Aortic smooth muscle cell (primary cell): ENCODE measurements at places on chromosomes 7 and 10. TPM values are rescaled to one million over a fixed set of nuclear protein-coding genes. Genes with fewer than 3 reads are reported as not detected.

Gene NPFFR1
- under 0.01 TPM in 1 of 2 replicates, not detected in the other for total RNA-seq

Gene OR2F1
- total RNA-seq: not detected in 2 replicates

Gene KCNIP2
- total RNA-seq: 0.66 and 1.1 TPM in 2 replicates

Gene CYP2C8
- total RNA-seq: not detected in 2 replicates

Gene PPP2R2D
- 28.8 and 36.2 TPM in 2 replicates for total RNA-seq

Gene LRRD1
- total RNA-seq: 0.12 and 0.13 TPM in 2 replicates

Gene TMEM229A
- total RNA-seq: 0.13 and 0.37 TPM in 2 replicates

Gene AQP1
- total RNA-seq: 127 and 148 TPM in 2 replicates

Gene PRSS37
- not detected in 2 replicates for total RNA-seq

Gene SLC29A4
- total RNA-seq: 0.40 and 0.75 TPM in 2 replicates

Gene SH3PXD2A
- 10.2 and 11.6 TPM in 2 replicates for total RNA-seq

Gene NKX2-3
- total RNA-seq: not detected in 2 replicates

Gene TAS2R41
- not detected in 2 replicates for total RNA-seq

Gene PPP1R17
- not detected in 2 replicates for total RNA-seq

Gene CHN2
- total RNA-seq: 0.26 TPM in 1 of 2 replicates, not detected in the other

Gene CEP55
- total RNA-seq: 32.0 and 48.1 TPM in 2 replicates

Gene MACROH2A2
- total RNA-seq: 7.3 and 7.9 TPM in 2 replicates

Gene ABHD11
- 12.0 and 22.7 TPM in 2 replicates for total RNA-seq

Gene LZTS2
- 65.0 and 82.7 TPM in 2 replicates for total RNA-seq

Gene GSTO2
- 3.4 and 3.6 TPM in 2 replicates for total RNA-seq

Gene MYL10
- not detected in 2 replicates for total RNA-seq

Gene ZNF107
- total RNA-seq: 1.7 TPM in 2 replicates

Gene GIMAP6
- 1.7 and 5.4 TPM in 2 replicates for total RNA-seq

Gene DGKI
- 3.9 and 5.3 TPM in 2 replicates for total RNA-seq

Gene PTN
- 20.6 and 43.0 TPM in 2 replicates for total RNA-seq

Gene C10orf95
- under 0.01 and 0.06 TPM in 2 replicates for total RNA-seq

Gene HOXA6
- not detected in 2 replicates for total RNA-seq

Gene ZNF273
- 2.7 and 3.4 TPM in 2 replicates for total RNA-seq

Gene CALY
- total RNA-seq: not detected in 2 replicates

Gene HTR7
- 1.1 and 3.4 TPM in 2 replicates for total RNA-seq

Gene CAMK1D
- 4.1 and 6.2 TPM in 2 replicates for total RNA-seq

Gene LLCFC1
- total RNA-seq: not detected in 2 replicates

Gene ELAPOR2
- 3.3 and 7.8 TPM in 2 replicates for total RNA-seq

Gene ING3
- 11.2 and 15.4 TPM in 2 replicates for total RNA-seq

Gene AP3M1
- total RNA-seq: 31.6 and 39.5 TPM in 2 replicates

Gene CTAGE15
- 0.06 and 0.13 TPM in 2 replicates for total RNA-seq

Gene FOXI2
- not detected in 2 replicates for total RNA-seq

Gene CD36
- total RNA-seq: under 0.01 and 0.13 TPM in 2 replicates

Gene C10orf67
- total RNA-seq: not detected in 2 replicates

Gene FAM237B
- total RNA-seq: not detected in 2 replicates

Gene PKD1L1
- total RNA-seq: 0.13 and 0.25 TPM in 2 replicates

Gene ARHGAP22
- 153 and 161 TPM in 2 replicates for total RNA-seq

Gene PRKAR2B
- total RNA-seq: 1.6 and 3.8 TPM in 2 replicates

Gene TMEM196
- not detected in 2 replicates for total RNA-seq

Gene GPR37
- total RNA-seq: 2.4 and 4.8 TPM in 2 replicates

Gene NUDT13
- total RNA-seq: 1.3 and 2.0 TPM in 2 replicates

Gene NPY
- total RNA-seq: not detected in 2 replicates
